ENCODE measurements at places on chromosomes 12 and 14.

DNA sequence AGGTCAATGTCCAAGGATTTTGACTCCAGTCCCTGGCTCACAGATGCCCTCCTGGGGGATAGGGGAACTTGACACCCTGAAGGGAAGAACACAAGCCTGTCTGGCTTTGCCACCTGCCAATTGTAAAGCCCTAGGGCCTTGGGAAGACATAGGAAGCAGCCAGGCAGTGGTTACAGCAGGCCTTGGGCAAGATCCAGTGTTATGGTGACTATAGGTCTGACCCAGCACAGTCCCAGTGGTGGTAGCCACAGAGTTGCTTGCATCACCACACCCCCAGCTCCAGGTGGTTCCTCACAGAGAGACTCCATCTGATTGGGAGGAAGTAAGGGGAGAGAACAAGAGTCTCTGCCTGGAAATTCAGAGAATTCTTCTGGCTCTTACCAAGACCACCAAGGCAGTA, 24.2 kb downstream of the OR6C68 start:
- no peak for DNase-seq

DNA sequence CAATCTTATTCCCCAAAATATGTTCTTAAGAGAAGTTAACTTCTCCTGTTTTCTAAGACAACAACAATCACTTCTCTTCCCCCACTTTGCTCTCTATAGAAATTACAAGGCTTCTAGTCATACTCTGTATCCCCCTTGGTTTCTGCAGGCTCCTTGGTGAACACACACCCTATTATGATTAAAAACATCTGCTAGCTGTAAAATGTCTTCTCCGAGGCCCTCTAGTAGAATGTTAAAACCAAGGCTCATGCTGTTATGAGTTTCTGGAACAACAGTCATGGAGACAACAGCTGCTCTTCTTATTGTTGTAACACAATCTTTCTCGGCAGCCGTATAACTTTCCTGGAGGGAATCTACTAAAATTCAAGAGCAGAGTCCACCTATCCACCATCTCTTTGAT, 397.5 kb upstream of the CCDC196 start:
- DNase-seq: peak; percentile 20

GRCh38 chr14:54629635-54630360, 62.9 kb downstream of the SAMD4A start:
- DNase-seq: no peak

DNA sequence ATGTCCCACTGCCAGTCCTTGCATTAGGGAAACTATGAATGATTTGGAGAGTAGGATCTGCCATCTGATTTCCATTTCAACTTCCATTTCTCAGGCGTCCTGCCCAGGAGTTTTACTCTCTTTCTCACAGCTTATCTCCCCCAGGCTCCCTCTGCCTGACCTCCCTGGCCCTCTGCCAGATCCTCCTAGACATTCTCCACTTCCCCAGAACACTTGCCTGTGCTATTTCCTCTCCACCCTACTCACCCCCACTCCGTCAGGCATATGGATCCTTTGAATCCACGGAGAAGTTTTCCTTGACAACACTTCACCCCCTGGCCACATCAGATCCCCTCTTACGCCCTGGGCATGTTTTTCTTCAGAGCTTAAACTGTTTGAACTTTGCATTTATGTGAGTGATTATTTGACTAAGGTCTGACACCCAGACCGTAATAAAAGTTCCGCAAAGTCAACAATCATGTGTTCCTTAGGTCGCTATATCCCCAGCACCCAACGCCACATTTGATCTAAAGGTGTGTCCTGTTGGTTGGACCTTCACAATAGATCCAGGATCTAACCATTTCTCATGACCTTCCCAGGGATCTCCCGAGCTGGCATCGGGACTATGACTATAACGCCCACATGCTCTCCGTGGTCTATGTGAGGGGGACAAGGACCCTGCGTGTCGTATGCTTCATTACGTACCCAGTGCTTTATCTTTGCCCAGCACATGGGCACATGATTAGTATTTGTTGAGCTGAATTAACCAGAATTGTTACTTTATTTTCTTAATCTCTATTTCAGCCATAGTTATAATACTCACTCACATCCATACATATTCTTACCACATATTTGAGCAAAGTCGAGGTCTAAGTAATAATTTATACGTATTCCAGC, 255.8 kb upstream of the FOXN3 start:
- no peak for DNase-seq

DNA sequence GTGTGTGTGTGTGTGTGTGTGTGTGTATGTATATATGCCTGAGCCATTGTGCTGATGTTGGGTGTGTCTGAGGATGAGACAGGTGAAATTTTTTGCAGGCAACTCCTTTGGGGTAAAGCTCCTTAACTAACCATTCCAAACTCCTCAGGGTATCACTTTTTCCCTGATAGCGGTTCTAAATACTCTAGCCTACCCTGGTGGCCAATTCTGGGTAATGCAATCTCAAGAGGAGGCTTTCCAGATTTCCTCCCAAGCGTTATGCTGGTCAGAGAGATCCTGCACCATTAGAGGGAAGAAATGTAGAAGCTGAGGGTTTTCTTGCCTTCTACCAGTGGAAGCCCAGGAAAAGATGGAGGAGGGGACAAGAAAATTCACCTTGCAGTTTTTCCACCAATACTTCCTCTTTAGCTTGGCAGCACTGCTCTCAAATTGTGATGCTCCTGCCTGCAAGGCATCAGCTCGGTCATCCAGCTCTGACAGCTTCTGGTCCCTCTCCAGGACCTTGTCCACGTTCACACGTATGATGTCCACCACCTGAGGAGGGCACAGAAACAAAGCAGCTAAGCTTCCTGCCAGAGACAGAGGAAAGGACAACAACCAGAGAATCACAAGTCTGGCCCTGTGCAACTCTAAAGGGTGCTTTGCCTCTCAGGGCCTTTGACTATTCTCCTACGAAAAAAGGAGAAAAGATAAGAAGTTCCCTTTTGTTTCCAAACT, 4.9 kb downstream of the VAMP1 start:
- peak; percentile 51 for DNase-seq

DNA sequence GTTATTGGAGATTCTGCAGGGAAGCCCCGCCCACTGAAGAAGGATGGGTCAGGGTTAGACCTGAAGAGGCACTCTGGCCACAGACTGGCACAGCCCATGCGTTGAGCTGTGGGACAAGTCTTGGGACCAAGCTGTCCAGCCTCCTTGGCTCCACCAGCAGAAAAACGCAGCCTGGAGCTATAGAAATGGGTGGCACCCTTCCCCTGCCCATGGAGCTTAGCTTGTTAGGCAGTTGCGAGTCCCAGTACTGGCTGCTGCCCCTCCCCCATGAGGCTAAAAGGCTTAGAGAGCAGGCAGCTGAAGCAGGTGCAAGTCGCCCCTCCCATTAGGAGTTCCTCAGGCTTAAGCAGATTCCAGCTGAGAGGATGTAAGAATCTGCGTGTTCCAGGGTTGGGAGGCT, 1124.0 kb upstream of the TMEM132C start:
- no peak for DNase-seq

- DNase-seq: no peak
These were observed 327.2 kb upstream of the E2F7 start for GRCh38 chr12:77392467-77393088.

GRCh38 chr14:99475179-99475578, 5.5 kb downstream of the SETD3 start:
- DNase-seq: no peak

- DNase-seq: no peak
These were observed 148.1 kb upstream of the CRY1 start for GRCh38 chr12:107241411-107241810.

DNA sequence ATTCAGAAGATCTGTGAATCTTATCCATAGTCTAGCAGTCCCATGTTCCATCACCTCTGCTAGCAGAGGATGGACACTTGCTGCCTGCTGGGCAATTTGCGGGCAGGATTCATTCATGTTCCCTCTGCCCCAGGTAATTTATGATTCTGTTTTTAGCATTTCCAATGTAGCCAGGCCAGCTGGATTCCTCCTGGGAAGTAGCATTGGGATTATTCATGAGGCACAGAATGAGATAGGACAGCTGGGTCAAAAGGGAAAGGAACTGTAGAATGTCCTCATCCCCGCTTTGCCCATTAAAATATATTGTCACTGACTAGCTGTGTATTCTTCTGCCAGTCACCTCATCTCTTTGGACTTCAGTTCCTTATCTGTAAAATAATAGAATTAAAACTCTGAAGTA, 68.7 kb downstream of the SLC35F4 start:
- DNase-seq: no peak

GRCh38 chr12:47686645-47687240, 19.1 kb downstream of the RPAP3 start:
- DNase-seq: peak; percentile 25

- DNase-seq: no peak
These were observed 104.1 kb downstream of the MYRFL start for GRCh38 chr12:69929125-69929524.

DNA sequence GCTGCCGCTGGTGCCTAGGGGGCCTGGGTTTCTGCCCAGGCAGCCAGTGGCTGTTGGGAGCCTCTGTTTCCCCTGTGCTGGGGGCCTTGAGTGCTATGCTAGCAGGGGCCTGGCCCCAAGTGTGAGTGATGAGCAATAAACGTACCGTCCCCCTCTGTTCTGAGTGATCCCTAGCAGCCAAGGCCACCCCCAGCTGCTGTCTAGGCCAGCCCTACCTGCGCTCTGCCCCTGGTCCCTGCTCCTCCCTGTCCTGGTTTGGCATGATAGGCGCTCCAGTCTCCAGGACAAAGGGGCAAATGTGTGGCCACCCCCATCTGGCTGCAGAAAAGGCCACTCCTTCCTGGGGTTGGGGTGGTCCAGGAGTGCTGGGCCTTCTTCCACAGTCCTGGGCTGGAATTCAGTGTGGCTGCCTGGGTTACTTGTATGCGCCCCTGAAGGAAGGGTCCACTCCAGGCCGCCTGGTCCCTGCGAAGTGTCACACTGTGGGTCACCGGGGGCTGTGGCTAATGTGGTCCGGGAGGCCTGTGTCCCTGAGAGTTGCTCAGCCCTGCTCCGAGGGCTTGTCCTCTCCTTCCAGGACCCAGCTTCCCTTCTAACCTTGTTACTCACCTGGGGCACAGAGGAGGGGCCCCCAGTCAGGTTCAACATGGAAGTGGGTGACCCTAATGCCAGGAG, 7.0 kb downstream of the TRMT61A start:
- DNase-seq: no peak

GRCh38 chr12:98439981-98440581, 75.3 kb upstream of the TMPO start:
- DNase-seq: peak; percentile 56

GRCh38 chr12:120763250-120763649, 37.6 kb downstream of the ACADS start:
- DNase-seq: no peak

- no peak for DNase-seq
These were observed 85.4 kb downstream of the PHETA1 start for GRCh38 chr12:111283521-111283920.

GRCh38 chr12:4270831-4271716, 2.5 kb upstream of the CCND2 start:
- DNase-seq: no peak

- no peak for DNase-seq
These were observed 264.7 kb downstream of the RAD51B start for GRCh38 chr14:68084256-68084655.

GRCh38 chr12:94872971-94873733, 130.3 kb downstream of the NDUFA12 start:
- DNase-seq: no peak

GRCh38 chr14:85308531-85309300, 221.2 kb upstream of the FLRT2 start:
- DNase-seq: no peak

DNA sequence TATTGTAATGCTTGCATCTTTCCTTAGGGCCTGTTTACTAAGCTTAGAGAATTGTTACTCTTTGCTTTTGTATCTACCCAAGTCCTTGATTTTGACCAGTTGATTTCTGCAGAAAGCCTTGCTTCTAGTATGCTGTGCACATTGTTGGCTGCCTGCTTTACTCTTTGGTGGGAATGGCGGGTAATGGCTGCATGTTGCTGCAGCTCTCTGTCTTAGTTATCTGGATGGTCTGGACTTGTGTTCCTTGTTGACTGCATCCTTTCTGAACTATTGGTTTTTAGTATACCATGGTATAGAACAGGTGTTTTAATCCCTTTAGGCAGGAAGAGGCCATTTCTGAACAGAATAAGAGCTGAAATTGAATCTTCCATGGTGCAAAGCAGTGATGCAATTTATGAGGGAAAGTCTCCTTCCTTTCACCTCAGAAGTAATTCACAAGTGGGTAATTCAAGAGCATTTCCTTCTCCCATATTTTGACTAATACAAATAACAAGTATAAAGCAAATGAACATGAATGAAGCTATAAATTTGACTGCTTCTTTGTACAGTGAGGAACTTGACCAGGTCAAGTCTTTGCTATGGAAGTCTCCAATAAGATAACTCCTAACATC, 466.4 kb downstream of the NPAS3 start:
- no peak for DNase-seq

DNA sequence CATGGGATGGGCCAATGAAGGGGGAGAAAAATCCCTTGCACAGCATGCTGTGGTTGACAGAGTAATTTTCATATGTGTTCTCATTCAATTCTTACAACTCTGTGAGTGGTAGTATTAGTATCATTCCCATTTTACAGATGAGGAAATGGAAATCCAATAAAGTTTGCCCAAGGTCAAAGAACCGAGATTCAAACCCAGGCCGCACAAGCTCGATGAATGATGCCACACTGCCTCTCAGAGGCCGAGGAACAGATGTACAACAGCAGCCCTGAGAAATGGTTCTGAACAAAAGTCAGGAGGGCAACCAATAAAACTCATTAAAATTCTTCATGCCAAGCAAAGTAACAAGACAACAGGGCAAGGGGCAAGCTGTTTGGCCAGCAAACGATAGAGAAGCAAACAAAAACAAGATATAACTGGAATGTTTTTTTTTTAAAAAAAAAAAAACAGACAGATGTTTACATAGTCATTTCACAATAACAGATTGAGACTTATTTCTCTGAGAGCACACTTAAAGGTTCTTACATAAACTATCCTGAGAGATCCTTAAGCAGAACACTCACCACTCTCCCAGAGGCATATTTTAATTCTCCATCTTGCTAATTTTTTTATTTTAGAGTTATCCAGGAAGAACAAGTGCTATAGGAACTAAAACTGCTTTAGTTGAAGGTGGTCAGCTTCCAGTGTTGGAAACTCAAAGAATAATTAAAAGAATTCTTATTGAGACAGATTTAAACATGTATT, 85.8 kb downstream of the EXOC5 start:
- no peak for DNase-seq

DNA sequence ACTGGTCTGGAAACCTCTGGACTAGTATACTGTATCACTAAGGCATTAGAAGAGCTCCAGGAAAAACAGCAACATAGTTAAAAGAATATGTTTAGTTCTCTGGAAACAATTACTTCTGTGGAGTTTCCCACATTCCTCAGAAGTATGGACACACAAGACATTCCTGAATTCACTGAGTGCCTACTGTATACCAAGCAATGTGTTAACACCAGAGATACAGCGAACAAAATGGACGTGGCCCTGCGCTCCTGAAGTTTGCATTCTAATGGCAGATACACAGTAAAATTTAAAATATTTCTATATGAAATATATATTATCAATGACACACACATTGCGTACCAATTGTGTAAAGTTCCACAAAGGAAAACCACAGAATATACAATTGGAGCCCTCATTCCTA, 1.1 kb downstream of the ANGEL1 start:
- no peak for DNase-seq
